ENCODE measurements at places on chromosomes 1 and 21.
A peak's percentile ranks its signal among the peaks of the same experiment; 100 is the strongest.

- no peak for DNase-seq
Measured at GRCh38 chr1:29033829-29034466, 89.8 kb downstream of the TMEM200B start.

- no peak for DNase-seq
Measured at GRCh38 chr1:161772397-161772796, 6.3 kb downstream of the ATF6 start.

GRCh38 chr1:154567386-154568156 lies at the start of gene CHRNB2:
TSS of gene CHRNB2 (plus strand) at chr1:154567778. CDS start at chr1:154568045, 267 bp downstream.
- DNase-seq, result no peak

GRCh38 chr1:58844176-58844575 lies 60.3 kb upstream of the JUN start:
- DNase-seq, result no peak

DNA sequence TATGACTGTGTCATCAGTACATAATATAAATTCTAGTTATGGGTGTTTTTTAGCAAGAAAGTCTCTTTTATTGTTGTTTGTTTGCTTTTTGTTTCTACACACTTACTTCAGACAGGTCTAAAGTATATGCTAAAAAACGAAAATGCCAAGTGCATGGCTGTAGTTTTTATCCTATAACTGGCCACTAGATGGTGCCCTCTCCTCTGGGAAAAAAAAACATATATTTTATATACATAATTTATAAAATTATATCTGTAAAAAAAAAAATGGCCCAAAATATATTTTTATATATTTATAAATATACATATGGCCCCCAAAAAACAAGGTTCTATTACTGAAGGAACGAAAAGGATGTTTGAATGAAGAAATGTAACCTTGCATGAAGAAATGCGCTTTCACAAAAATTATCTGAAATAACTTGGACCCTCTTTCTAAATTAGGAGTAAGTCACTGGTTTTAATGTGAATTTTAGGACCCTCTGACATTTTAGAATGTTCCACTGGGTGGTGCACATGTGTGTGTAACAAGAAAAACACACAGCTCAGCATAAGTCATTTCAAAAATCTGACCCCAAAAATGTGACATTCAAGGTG lies 93.5 kb downstream of the TTLL7 start:
- no peak for DNase-seq

- DNase-seq, result no peak
Measured at GRCh38 chr1:208030288-208031091, 119.6 kb upstream of the CD34 start.

DNA sequence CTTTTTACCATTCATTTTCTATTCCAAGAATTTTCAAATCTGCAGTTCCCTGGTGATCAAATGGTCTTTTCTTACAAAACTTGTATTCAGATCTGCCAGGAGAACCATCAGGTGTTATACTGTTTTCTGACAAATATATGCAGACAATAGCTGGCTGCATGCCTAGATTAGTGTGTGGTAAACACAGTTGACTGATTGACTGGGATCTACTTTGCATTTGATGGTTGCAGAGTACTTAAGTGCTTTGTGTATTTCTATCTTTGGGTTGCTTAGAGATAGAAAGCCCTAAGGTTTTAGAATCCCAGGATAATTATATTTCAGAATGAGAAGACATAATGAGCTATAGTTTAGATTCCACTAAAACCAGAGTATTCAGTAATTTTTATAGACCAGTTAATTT lies 102.0 kb upstream of the CHODL start:
- DNase-seq, result no peak

DNA sequence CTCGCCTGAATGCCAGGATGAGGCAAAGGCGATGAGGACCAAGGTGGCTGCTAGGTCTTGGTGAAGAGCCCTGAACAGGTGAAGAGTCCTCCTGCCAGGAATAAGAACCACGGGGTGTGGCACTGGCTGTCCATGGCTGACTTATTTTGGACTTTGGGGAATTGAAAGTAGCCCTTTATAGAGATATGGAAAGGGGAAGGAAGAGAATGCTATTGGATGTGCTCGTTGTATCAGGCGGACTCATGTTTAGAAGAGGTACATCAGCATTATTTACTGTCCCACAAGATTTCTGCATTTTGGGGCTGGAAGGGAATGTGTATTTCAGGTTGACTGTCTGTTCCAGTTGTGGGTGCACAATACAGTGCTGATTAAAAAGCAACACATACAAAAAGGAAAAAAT lies 465.8 kb downstream of the DSCAM start:
- DNase-seq, result no peak

DNA sequence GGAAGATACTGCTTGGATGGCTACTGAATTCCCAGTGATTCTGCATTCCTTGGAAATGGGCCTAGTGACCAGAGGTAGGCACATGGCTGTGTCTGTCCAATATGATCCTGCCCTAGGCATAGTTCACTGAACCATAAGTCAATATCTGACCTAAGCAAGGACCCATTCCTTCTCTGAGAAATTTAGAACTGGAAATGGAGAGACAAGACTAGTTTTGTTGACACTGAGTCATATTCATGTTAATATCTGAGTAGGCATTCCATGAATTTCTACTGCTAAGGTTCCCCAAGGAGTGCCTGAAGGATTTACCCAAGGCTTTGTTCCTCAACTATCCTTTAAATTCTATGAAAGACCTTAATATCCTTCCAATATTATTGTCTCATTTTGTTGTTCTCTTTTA lies 329.8 kb upstream of the BEND5 start:
- DNase-seq, result no peak

- DNase-seq, result peak; percentile 13
Measured at GRCh38 chr1:162822391-162823200, 32.1 kb downstream of the HSD17B7 start.

- no peak for DNase-seq
Measured at GRCh38 chr1:41465741-41466140, 18.7 kb downstream of the EDN2 start.

DNA sequence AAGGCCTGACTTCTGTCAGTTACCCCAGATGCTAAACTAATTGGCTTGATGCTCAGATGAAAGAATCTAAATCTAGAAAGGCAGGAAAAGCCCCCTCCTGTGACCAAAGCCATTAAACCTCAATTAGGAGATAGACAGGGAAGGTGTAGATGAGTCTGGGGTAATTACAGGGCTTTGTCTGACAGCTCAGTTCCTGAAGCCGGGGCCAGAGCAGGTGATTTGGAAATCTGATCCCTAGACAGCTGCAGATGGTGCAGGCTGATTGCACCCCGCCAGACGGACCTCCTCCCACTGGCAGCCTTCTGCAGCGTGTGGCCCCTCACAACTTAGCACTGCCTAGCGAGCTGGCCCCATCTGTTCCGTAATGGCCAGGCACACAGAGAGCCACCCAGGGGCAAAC lies 395.1 kb downstream of the HLX start:
- no peak for DNase-seq

- no peak for DNase-seq
Measured at GRCh38 chr21:43835861-43836260, 29.2 kb upstream of the AGPAT3 start.

- no peak for DNase-seq
Measured at GRCh38 chr21:27306791-27307775, 340.2 kb upstream of the ADAMTS5 start.

DNA sequence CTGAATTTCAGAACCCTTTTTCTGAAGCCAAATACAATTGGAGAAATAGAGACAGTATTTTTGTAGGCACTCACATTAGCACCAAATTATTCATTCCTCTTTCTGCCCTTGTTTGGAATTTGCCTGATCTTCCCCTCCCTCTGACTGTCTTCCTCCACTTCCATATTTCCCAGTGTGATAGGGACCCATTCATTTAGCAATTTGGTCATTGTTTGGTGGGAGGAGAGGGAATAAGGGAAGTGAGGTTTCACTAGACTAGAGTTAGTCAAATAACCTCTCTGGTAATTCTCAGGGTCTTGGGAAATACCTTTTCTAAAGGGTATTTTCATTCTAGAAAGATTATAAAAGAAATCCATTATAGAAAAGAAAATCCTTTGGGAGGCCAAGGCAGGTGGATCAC lies 31.0 kb upstream of the MTMR11 start:
- DNase-seq, result no peak

GRCh38 chr21:28944296-28944695 lies 48.4 kb downstream of the LTN1 start:
- DNase-seq, result no peak

DNA sequence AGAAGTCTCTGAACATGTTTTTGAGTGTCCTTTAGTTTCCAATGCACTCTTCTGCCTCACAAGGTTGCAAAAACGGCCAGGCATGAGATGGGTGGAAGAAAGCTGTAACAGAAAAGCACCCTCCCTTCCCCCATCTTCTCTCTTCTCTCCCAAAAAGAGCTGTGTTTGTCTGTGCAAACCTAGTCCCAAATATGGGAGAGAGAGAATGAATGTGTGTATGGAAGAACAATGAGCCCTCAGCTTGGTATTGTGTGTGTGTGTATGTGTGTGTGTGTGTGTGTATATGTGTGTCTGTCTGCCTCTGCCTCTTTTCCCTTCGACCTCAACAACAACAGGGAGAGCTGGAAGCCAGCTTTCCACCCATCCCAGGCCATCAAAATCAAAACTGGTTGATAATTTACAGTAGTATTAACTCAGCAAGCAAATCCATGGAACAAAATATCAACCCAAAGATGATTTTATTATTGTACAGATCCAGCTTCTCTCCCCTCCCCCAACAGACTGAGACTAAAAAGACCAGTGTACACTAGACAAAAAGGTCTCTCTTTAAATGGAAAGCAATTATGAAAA lies 1.8 kb downstream of the RERE start:
- DNase-seq, result no peak

DNA sequence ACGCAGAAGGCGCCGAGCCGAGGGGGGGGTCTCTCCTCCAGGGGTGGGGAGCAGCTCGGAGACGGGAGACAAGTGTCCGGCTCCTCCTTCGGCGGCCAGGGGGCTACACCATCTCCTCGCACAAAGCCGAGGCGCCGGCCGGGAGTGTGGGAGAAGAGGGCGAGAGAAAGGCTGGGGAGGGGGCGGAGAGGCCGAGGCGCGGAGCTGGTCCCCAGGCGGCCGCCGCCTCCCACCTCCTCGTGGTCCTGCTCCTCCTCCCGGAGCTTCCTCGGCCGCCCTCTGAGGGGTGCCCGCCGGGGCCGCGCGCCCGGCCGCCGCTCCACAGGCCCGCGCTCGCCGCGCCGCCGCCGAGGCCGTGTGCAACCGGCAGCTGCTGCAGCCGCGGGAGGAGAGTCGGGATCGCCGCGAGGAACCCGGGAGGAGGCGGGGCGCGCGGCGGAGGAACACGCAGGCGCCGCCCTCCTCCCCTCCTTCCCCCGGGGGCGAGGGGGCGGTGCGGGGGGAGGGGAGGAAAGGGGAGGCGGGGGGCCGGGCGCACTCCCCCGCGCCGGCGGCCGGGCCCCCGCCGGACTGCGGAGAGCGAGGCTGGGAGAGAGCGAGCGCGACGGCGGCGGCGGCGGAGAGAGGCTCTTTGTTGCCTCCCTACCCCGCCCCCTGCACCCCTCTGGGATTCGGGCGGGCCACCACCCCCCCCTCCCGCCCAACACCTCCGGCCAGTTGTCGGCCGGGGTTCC lies at the start of gene ENAH:
Gene ENAH, minus strand, starts transcription at position 395 of the 734 bp plus-strand sequence. CDS start 433 bp downstream, outside the sequence.
- no peak for DNase-seq

- no peak for DNase-seq
Measured at GRCh38 chr1:59094001-59094400, 202.9 kb upstream of the FGGY start.

GRCh38 chr1:23403735-23404486 lies 20.6 kb downstream of the TCEA3 start:
- peak; percentile 95 for DNase-seq

- DNase-seq, result no peak
Measured at GRCh38 chr1:48251323-48251722, 28.8 kb downstream of the SLC5A9 start.

DNA sequence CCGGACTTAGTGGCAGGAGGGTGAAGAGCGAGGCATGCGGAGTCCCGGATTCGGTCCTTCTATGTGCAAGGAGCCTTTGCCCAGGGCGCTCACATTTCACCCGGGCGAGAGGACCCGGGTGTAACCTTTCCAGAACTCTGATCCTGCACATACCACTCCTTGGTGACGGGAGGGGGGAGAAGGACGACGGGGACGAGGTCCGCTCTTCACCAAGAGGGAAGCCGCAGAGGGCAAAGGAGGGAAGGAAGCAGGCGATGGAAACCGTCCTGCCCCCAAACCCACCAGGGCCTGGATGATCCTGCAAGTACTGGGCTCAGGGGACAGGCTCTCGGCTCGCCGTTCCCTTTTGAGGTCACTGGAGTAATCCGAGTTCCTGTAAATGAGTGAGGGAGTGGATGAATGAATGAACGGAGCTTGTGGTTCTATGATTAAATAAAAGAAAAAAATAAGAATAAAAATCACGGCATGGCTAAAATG lies 993 bp downstream of the SYPL2 start:
- no peak for DNase-seq

DNA sequence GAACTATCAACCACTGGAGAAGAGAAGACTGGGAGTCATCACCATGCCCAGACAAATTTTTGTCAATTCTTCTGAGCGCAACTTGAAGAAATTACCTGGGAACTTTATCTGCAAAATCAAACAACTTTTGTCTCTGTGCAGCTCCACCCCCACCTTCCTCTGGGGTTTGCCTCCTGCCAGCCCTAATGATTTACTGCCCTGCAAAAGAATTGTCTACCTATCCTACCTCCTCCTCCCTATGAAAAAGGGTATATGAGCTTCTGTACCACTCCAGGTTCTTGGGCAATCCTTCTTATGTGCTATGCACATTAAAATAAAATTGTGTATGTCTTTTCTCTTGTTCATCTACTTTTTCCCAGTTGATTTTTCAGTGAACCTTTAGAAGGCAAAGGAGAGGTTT lies 191.9 kb downstream of the URB2 start:
- DNase-seq, result no peak

DNA sequence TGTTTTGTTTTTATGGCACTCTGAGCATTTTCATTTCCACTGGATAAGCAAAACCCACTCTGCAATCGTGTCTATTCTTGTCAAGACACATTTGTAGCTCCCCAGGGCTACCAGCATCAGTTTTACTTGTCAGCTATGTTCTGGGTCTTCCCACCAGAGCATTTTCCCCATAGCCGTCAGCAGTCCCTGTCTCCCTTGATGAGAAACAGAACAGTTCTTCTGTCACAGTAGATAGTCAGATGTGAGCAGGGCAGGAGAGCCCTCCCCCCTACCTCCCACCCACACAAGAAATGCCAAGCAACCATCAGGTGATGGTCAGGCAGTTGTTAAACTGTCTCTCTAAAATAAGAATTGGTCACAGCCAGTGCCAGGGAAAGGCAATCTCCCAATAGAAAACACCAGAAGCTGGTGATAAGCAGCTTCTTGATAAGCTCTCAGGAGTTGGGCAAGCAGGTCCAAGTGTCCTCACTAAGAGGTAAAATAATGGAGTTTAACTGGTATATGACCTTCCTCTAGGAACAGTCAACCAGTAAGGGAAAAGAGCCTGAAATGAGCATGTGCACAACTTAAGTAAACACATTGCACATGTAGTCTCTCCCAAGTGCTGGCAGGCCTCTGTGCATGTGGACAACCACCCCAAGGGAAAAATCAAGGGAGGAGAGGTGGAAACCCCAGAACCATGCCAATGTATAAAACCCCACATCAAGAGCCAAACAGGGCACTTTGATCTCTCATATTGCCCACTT lies 208.2 kb downstream of the S1PR1 start:
- no peak for DNase-seq

GRCh38 chr1:60133848-60134247 lies 60.3 kb upstream of the C1orf87 start:
- no peak for DNase-seq

- DNase-seq, result no peak
Measured at GRCh38 chr1:157925419-157926166, 67.9 kb upstream of the KIRREL1 start.

All from retinal pigment epithelial cell (primary cell).